ENCODE measurements at places on chromosomes 16 and 17.
A peak's percentile ranks its signal among the peaks of the same experiment; 100 is the strongest.

GRCh38 chr17:29216856-29217255 lies 29.8 kb upstream of the CRYBA1 start:
- DNase-seq, result no peak

- DNase-seq, result peak; percentile 44
These were observed 227.2 kb upstream of the MON1B start for GRCh38 chr16:76963614-76964315.

DNA sequence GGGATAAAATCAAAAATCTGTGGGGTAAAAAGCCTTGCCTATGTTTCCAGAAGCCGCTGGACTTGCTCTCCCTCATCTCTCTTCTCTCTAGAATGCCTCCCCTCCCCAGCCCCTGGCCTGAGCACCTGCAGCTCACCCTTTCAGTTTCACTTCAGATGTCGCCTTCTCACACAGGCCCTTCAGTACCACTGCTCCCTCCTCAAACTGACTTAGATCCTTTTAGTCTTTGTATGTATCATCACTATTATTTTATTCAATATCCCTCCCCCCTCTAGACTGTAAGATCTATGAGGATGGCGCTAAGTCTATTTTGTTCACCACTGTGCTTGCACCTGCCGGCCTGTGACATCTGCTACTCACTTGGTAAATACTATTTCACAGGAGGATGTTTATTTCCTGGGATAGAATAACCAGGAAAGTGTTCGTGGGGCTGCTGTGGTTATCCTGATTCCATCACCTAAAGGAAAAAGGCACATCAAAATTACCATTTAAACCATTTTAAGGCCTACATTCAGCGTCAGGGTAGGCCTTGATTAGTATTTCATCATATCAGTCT lies 122.3 kb downstream of the MRTFB start:
- peak; percentile 36 for DNase-seq

DNA sequence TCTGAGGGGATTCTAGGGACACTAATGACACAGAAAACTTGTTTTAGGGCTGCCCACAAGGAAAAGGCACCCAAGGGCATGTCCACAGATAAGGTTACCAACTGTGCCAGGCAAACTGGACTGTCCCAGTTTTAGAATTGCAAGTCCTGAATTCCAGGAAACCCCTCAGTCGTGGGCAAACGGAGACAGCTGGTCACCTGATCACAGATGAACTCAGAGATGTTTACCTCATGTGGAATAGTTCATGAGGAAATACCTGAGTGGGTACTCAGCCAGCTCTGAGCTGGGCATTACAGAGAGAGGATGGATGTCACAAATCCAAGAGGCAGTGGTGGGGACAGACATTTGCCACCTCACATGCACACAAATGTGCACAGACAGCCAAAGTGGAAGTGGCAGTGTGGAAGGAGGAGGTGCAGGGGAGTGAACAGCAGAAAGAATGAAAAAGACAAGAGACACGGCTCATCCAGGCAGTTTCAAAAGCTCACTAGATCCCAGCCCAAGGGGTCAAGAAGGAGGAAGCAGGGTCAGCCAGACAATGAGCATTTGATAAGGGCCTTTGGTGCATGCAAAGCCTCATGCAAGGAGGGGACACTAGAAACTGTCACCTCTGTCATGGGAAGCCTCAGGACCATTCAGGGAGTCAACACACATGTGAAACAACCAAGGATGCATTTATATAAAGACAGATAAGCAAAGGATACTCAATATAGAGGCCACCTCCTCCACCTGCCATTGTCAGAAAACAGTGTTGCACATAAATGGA lies 24.8 kb downstream of the TTLL6 start:
- no peak for DNase-seq

GRCh38 chr16:81796035-81796434 lies 16.9 kb downstream of the PLCG2 start:
- DNase-seq, result no peak

- no peak for DNase-seq
These were observed 248.7 kb downstream of the RBFOX3 start for GRCh38 chr17:79361873-79362771.

- DNase-seq, result peak; percentile 47
These were observed 16.7 kb upstream of the BAIAP2 start for GRCh38 chr17:81018044-81018802.

Measured in B cell (primary cell).